Uterus (tissue), 4 donors: ENCODE measurements at places on chromosomes 5 and 9.

DNA sequence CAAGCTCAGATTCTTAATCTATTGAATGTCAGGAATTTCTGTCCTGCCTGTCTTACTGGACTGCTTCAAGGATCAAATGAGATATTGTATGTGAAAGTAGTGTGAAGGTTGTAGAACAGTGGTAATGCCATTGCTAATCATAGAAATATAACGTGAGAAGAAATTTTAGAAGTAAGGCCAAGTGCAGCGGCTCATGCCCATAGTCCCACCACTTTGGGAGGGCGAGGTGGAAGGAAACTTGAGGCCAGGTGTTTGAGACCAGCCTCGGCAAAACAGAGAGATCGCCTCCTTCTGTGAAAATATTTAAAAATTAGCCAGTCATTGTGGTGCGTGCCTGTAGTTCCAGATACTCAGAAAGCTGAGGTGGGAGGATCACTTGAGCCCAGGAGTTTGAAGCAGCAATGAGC is 5.1 kb upstream of the HSPA5 start:
- no peak for DNase-seq

GRCh38 chr5:170570476-170570875 is 66.7 kb downstream of the KCNIP1 start:
- DNase-seq = no peak

DNA sequence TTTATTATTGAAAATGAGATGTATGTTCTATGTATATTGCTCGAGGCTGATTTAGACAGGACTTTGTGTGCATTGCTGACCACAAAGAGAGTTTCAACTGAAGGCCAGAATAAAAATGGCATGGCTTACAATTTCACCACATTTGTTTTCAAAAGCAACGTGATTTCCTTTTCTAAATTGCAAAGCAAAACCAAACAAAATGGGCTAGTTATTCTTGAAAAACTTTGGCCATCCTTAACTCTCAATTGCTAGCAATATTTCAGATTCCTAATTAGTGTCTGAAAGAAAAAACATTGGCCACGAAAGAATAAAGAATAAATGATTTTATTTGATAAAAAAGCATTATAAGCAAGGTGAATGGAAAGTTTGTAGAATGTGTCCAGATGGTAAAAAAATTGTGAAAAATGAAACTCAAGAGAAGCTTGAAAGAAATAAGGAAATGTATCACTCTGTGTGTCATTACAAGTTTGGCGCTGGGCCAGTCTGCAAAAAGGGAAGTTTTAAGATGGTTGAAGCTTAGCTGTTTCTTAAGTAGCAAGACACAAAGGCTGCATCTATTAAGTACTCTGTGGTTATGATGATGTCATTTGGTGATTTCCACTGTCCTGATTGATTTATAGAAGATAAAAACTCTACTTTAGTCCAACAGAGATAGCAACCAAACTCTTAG is 89.2 kb upstream of the PRLR start:
- DNase-seq = peak; percentile 36

DNA sequence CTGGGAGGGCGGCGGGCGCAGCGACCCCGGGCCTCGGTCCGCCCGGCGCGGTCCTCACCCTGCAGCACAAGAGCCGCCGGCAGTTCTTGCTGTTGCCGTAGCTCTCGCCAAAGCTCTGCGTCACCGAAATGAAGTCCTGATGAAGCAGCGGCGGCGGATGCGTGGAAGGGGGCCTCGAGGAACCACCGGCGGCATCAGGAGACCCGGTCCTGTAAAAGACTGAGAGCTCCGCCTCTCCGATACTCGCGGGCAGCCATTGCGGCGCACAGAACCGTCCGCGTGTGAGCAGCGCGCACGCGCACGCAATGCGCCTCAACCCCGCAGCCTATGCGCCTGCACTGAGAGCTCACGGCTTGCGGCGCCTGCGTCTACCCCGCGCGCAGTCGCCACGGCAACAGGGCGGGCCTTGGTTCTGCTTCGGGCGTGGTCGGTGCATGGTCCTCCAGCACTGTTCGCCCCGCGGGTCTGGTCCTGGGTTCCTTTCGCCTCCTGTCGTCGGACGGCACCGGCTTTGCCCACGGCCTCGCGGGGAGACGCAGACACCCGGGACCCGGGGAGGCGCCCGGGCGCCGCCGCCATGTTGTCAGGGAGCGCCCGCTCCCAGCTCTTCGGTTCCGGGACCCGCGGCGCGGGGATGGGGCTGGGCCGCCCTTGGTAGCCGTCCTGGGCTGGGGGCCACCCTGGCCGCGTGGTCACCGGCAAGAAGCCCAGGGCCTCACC is 9.3 kb upstream of the GRIN1 start:
- DNase-seq = peak; percentile 55

DNA sequence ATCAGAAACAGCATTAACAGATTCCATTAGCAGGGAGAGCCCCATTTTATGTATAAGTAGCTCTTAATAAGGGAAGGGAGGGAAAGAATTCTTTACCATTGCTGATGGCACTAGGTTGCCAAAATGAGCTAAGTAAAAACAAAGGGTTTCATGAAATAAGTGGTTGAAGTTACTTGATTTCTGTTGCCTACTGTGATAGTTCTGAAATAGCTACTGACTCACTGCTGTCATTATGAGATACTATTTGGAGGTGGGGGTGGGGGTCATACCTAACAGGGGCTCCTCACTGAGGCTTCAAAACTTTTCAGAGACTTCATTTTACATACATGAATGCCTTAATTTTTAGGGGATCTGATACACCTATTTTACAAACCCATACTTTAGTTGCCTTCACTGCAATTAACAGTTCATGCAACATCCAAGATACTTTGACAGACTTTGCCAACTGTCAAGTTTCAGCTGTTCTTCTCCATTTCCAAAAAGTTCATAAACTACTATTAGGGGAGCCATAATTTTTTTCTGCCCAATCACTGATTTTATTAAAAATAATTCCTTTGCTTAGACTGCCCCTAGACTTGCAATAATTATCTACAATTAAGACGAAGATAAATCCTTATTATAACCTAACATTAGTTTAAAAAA is 4.6 kb downstream of the HOMER1 start:
- DNase-seq = no peak

- no peak for DNase-seq
These were observed 991.2 kb upstream of the ACO1 start for GRCh38 chr9:31393240-31393639.

DNA sequence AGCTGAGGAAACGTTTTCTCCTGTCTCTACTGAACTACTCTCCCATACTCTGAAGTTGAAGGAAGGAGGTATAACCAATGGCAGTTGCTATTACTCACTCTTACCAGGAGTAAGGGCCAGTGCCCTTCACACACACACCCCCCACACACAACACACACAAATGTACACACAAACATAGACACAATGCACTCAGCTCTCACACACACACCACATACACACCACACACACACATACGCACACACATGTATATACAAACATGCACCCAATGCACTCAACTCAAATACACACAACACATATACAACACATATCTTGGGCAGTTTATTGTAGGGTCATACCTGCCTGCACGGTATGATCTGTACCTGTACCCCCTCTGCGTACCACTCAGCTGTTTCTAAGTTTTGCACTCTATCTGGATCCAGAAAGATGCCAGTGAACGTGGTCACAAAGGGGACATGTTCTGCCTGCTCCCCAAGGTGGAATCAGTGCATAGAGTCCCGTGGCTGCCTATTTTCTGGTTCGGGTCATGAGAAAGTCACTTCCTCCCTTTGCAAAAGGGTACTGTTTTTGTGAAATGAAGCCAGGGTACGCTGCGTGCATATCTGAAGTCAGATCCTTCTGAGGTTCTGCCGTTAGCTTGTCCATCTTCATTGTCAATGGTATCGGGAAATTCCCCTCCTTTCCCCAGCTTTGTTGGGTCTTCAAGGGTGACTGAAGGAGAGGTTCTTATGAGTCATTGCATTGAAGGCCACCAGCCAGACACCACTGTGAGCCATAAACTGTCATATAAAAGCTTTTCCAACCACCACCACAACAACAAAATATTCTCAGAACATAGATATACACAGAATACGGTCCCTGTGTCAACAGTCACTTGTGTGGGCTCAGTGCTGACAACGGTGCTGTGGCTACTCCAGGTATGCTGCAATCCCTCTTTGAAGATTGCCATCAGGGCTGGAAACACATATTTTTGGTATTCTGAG is 131.9 kb downstream of the UGCG start:
- DNase-seq = no peak

GRCh38 chr9:124428751-124429529 is 13.7 kb upstream of the PSMB7 start:
- no peak for DNase-seq

DNA sequence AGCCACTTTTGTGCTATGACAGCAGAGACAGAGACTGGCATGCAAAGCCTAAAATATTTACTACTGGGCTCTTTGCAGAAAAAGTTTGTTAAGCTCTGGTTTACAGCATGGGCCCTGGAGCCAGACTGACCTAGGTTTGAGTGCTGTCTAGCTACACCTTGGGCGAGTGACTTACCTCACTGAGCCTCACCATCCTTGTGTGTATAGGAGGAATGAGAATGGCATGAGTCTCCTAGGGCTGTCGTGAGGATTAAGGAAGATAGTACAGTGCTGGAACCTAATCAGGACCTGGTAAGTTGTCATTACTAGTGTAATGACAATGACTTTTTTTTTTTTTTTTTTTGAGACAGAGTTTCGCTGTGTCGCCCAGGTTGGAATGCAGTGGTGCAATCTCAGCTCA is 65.2 kb downstream of the MSX2 start:
- no peak for DNase-seq

- no peak for DNase-seq
These were observed 36.7 kb upstream of the SHC3 start for GRCh38 chr9:89215342-89215741.

- no peak for DNase-seq
These were observed 574.3 kb downstream of the LRRC70 start for GRCh38 chr5:63152871-63153270.

GRCh38 chr9:135616619-135617537 is 22.5 kb downstream of the GLT6D1 start:
- DNase-seq = no peak

GRCh38 chr5:102911973-102912372 is 156.9 kb downstream of the PAM start:
- DNase-seq = no peak

GRCh38 chr9:125681086-125681622 is 25.9 kb downstream of the MAPKAP1 start:
- no peak for DNase-seq

DNA sequence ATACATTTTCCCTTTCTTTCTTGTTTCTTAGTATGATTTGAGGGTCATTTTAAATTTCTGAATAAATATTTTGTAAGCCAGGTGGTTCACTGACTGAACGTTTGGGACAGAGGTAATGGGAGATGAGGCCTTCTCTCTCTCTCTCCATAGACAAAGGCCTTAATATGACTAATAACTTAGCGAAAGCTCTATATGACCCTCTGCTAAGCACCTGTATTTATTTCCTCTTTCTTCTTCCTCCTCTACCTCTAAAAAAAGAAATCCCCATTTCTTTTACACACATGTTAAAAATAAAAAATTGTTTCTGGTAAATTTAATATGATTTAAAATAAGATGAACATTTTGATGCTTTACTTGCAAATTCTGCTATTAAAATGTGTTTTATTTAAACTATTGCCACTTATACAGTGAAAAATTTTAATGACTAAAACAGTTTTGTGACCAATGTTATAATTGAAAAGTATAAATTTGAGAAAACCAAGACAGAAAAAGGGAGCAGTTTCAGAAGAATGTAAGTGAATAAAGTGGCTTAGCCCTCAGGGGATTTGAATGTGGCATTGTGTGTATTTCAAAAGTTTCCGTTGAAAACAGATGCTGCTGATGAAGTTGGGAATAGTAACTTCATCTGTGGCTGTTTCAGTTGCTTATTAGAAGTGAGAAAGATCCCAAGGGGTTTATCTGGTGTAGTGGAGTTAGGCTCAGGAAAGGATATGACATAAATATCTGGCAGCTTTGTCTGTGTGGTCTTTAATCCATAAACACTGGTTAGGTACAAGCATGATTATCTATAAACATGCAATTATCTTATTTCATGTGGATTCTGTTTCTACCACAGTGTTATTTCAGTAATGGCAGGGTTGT is 128.6 kb upstream of the GRHPR start:
- no peak for DNase-seq

GRCh38 chr5:141672841-141673813 is 8.9 kb downstream of the ARAP3 start:
- no peak for DNase-seq

DNA sequence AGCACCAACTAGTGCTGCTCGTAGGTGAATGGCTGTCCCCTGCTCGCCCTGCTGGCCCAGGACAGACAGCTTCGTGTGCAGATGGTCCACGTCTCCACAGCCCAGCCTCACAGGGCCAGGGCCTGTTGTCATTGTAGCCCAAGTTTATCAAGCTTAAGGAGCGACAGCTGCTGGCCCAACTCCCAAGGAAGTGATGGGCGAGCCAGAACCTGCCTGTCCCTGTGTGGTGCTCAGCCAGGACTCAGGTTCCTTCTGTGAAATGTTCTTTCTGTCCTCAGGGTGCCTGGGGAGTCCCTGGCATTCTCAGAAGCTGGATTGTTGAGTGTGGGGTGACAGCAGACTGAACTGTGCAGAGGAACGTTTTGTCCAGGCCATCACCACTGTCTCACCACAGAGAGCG is 16.4 kb downstream of the TRIP13 start:
- DNase-seq = peak; percentile 5

GRCh38 chr5:160523502-160524163 is 102.0 kb downstream of the PTTG1 start:
- DNase-seq = no peak

DNA sequence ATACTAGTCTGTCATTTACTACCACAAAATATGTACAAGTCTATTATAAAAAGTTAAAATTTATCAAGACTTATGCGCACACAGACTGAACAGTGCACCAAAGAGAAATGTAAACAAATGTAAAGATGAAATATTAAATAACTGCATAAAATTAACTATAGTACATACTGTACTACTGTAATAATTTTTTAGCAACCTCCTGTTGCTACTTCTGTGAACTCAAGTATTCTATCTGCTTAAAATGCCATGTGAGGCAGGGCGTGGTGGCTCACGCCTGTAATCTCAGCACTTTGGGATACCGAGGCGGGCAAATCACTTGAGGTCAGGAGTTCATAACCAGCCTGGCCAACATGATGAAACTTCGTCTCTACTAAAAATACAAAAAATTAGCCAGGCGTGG is 13.8 kb upstream of the ISOC1 start:
- DNase-seq = no peak

DNA sequence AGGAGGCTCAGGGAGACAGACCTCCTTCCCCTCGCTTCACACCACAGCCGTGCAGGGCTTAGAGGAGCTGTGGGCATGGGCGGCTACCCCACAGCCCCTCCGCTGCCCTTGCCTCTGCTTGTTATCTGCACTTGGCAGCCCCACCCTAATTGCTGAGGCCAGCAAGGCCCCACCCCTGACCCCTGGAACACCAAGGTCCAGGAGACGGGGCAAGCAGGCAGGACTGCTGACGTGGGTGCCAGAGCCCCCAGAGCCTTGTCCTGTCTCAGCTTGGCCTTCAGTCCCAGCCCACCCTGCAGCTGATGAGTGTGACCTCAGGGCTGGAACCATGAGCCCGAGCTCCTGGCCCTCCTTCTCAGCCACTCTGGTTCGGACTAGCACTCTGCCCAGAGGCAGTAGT is 29.1 kb upstream of the NEURL1B start:
- no peak for DNase-seq

- no peak for DNase-seq
These were observed 131.3 kb upstream of the CCDC180 start for GRCh38 chr9:97176206-97176605.
